NCI-H2081 (cell line): ENCODE measurements at places on chromosomes 2 and 18.

GRCh38 chr2:22347306-22347705 is 1037.7 kb upstream of the KLHL29 start:
- DNase-seq: no peak

DNA sequence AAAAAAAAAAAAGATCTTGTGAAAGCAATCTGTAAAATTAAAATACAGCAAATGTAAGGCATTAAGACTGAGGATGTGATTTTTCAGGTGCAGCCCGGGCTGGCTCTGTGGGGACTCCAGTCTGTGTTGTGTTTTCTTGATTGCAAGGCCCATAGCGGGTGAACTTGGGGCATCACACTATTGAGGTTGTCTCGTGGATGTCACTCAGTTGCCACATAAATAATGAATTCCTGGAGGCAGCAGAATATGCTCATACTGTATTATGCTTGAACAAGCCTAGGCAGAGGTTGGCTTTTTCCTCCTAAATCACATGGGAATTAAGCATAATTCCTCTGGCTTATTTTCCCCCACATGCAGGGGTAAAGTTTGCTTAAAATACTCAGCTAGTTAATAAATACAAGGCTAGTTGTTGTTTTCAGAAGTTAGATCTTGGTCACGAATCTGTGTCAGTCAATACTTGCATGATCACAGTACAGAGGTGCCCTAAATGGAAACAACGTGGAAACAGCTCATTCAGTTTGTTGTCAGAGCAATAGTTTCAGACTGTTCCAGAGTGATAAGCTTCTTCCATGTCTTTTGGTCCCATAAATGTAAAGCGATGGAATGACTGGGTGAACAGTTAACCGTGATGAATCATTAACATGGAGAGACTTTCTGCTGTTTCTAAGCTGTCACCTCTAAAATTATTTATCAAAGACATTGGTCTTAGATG is 16.4 kb downstream of the GEMIN6 start:
- DNase-seq: no peak

- DNase-seq: no peak
Observed at GRCh38 chr2:136828162-136828561, 62.8 kb downstream of the THSD7B start.

DNA sequence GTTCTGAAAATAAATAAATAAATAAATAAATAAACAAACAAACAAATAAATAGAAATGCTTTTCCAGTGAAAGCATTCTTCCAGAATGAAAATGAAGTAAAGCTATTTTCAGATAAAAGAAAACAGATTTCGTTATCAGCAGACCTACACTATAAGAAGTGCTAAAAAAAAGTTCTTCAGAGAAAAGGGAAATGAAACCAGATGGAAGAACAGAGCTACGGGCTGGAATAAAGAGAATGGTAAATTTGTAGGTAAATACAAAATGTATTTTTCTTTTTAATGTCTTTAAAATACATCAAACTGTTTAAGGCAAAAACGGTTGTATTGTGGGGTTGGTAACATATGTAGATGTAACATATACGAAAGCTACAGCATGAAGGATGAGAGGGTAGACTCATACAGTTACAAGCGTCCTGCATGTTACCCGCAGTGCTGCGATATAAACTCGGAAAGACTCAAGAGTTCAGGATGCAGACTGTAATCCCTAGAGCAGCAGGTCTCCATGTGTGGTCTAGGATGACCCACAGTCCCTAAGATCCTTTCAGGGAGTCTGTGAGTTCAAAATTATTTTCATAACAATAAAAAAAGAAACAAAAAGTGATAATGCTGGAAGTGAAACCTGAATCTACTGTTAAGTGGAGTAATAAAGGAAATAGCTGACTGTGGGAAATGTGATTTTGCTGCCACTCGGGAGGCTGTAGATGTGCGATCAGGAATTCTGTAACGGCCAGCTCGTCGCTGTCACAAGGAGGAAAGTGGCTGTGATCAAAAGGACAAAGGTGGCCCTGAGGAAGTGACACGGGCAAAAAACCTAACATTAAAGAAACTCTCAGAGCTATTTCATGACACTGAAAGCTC is 5.3 kb upstream of the RAB12 start:
- no peak for DNase-seq

DNA sequence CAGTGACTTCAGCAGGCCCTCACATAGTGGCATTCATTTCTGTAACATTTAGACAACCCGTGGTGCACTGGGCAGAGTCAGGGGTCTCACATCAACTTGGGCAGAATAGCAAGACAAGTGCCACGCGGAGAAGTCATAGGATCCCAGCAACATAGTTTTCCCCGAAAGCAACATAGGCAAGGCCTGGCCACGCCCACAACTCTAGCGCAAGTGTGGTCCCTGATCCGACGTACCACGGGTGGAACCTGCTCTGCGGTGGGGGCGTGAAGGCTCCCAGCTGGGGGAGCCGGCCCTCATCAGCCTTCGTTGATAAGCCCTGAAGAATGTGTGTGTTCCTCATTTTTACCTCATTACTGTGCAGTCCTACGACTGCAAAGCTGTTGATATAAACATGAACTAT is 261.2 kb downstream of the EIPR1 start:
- DNase-seq: no peak

- DNase-seq: no peak
Observed at GRCh38 chr2:112662704-112663103, 17.0 kb downstream of the SLC20A1 start.

GRCh38 chr2:102110596-102111334 is 31.8 kb upstream of the IL1R1 start:
- no peak for DNase-seq

- no peak for DNase-seq
Observed at GRCh38 chr2:234462218-234462992, 34.5 kb downstream of the ARL4C start.

- peak; percentile 33 for DNase-seq
Observed at GRCh38 chr2:223538920-223539440, 63.2 kb downstream of the SCG2 start.

DNA sequence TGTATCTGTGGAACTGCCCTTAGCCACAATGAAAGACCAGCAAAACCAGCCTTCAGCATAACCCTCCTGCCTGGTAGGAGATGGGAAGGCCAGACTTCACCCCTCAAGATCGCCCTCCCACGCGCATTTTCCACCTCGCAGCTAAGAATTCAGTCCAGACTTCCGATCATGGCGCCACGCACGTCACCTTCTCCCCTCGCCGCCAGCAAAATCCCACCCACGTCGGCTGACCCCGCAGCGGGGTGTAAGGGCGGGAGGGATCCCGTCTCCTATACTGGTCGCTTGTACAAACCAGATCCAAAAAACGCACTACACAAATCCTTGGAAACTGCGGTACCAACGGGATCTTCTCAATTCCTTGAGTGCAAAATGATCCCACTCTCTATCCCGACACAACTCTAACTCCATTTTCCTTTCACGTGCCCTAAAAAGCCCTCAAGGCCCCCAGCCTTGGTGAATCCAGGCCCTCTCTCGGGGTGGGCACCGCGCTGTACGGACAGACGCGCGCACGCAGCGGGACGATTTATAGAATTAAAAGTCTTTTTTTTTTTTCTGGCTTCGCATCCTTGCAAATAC is 1.0 kb upstream of the BMPR2 start:
- peak; percentile 52 for DNase-seq

DNA sequence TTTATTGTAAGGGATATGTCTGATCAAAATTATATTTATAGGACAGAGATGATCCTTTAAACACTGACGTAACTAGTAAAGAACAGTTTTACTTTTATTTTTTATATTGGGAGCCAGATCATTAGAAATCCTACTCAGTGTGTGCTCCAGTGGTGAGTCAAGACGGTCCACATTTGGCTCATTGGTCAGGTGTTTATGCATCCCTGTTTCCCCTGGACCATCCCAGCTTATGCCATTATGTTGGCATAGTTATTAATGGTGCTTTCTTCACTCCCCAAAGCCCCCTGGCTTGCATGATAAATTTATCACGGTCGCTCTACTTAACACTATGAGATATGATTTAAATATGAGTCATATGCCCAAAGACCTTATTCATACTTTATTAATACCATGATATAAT is 293.4 kb downstream of the XIRP2 start:
- no peak for DNase-seq

GRCh38 chr2:232647261-232647660 is 13.9 kb downstream of the EFHD1 start:
- DNase-seq: no peak

DNA sequence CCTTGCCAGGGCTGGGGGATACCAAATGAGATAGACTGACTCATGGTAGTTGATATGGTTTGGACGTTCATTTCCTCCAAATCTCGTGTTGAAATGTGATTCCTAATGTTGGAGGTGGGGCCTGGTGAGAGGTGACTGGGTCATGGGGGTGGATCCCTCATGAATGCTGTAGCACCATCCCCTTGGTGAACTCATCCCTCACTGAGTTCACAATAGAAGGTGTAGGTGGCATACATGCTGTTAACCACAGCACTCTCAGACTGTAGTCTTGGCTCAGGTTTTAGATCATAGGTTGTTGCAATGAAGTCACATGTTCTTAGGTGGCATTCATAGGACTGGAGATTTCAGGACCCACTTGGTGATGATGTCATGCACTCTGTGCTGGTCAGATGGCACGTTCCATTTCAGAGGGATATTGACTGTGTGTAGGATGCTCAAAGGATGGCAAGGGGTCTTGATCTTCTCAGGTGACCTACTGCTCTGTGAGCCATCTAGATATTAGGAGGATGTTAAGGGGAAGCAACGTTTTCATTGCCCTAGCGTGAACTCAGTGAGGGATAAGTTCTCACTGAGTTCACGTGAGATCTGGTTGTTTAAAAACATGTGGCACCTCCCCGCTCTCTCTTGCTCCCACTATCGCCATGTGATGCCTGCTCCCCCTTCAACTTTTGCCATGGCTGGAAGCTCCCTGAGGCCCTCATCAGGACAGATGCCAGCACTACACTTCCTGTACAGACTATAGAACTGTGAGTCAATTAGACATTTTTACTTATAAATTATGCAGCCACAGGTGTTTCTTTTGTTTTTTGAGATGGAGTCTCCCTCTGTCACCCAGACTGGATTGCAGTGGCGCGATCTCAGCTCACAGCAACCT is 73.8 kb upstream of the ACAA2 start:
- no peak for DNase-seq

- DNase-seq: no peak
Observed at GRCh38 chr2:18630941-18631340, 41.6 kb upstream of the NT5C1B start.

DNA sequence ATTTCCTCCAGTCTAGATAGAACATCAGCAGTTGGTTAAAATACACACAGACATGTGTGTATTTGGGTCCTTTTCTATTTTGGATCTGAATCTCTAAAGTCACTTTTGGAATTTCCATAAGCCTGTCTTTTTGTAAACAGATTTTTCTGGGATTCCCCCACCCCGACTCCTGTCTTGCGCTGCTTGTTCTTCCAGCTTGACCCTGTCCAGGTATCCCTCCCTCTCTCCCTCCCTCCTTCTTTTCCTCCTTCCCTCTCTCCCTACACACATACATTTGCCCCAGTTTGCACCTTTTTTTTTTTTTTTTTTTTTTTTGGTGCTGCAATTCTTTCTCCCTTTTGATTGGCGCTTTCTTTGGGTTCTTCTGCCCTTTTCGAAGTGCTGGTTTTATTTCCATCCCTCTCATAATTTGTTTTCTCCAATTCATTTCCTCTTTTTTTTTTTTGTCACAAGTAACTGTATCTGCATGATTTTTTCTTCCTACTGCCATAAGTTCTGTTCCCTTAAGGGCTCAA is 114.8 kb upstream of the SERTAD2 start:
- DNase-seq: no peak

- DNase-seq: no peak
Observed at GRCh38 chr2:195021711-195022507, 635.1 kb upstream of the SLC39A10 start.

DNA sequence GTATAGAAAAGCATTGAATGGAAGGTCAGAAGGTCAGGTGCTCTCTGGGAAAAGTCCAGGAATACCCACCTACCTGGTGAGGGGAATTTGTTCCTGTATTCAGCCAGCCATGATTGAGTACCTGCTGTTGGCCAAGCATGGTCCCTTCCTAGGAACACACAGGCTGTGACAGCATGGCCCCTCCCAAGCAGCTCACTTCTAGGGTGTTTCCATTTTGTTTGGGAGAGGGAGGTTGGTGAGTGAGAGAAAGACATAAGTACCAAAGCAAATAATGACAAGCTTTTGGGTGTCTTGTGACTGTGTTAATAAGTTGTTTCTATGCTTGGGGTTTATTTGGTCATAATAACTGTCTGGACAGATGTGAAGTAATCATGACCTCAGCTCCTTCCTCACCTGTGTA is 46.3 kb downstream of the CABLES1 start:
- no peak for DNase-seq

DNA sequence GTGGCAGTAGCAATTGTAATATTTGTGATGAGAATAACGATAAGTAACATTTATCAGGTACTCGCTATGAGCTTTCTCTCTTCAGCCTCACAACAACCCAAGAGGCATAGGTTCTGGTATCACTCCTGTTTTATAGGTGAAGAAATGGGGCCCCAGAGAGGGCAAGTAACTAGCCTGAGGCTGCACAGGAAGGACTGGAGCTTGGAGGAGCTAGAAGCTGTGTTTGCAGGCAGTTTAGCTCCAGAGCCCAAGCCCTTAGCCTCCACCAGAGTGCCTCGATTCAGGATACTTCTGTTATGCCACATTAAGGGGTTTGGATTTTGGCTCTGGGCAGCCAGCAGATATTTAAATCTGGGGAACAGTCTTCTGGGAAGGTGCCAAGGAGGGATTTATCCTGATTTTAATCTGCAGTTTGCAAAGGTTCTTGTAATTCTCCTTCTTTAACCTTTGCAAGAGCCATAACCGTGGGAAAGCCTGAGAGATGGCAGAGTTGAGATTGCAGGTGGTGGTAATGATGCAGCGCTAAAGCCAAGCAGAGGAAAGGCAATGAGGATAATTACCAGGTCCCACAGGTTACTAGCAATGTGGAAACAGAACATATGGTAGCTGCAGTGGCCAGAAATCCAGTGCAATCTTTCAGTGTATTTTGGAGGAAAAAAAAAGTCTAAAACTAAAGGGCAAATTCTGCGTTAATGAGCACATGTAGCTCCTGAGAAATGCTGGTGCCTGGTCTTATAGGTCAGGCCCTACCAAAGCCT is 9.1 kb downstream of the MOCOS start:
- no peak for DNase-seq

DNA sequence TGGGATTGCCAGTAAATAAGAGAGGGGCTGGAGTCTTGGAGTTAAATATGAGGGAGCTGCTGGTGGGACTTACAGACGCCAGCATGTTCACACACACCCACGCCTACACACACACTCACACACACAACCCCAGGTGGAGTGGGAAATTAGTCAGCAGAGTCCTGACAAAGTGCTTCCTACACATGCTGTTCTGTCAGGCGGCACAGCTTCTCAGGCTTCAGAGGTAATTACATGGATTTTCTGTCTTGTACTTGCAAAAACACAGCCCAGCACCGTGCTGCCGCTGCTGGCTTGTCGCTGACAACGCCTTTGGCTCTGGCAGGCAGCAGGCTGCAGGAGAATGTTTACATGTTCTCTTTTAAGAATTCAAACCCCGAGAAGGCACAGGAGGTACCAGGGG is 1186.3 kb upstream of the CELF4 start:
- DNase-seq: no peak

- DNase-seq: no peak
Observed at GRCh38 chr2:88933980-88934379, 242.5 kb downstream of the RPIA start.
